Effector memory CD8-positive, alpha-beta T cell (primary cell): ENCODE measurements at places on chromosomes 16 and 17.

DNA sequence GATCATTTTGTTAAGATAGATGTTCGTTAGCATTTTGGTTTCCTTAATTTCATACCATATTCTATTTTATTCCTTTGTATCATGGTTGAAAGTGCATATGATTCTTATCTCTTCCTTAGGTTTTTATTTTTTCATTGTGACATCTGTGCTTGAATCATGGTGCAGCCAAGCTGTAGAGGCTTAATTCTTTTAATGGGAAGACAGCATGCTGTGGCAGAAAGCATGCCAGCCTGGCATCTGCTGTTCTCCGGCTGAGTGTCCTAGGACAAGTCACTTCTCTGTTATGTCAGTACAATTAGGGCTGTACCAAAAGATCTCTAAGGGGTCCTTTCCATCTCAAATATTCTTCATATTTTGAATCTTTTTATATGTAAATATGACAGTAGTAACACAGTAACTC, 68.5 kb upstream of the PMFBP1 start:
- DNase-seq = no peak
- no peaks in the 10 kb centered on the region for H3K27me3 ChIP-seq
- H3K4me3 ChIP-seq = no peak overlapping the region
- H3K27ac ChIP-seq = no peak overlapping the region
- H3K36me3 ChIP-seq = no peaks in the 10 kb centered on the region

GRCh38 chr17:72311004-72311403, 190.2 kb downstream of the SOX9 start:
- H3K36me3 ChIP-seq = no peaks in the 10 kb centered on the region
- no peak overlapping the region for H3K27ac ChIP-seq
- H3K4me1 ChIP-seq = no peaks in the 10 kb centered on the region
- H3K27me3 ChIP-seq = peaks cover 4% of the 10 kb centered on the region
- no peak for DNase-seq

DNA sequence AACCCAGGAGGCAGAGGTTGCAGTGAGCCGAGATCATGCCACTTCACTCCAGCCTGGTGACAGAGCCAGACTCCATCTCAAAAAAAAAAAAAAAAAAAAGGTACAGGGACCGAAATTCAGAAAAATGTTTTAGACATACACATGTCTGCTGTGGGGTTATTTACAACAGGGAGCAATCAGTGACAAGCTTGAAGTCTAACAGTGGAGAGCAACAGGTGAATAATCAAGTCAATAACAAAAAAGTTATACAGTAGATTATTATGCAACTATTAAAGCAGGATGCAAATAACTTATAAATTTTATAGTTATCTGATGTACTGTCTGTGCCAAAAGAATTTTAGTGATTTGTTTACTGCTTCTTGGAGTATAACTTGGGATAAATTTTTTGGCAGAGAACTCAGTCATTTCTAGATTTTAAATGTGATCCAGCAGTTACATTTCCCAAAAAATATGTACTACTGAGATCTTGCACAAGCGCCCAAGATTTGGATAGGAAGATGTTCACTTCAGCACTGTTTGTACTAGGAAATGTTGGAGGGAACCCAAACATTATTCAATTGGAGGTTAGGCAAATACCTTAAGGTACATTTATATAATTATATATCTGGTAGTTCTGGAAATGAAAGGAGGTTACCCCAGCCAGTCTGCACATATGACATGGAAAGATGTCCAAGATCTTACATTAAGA, 34.1 kb downstream of the EEF2K start:
- peaks cover 14% of the 10 kb centered on the region for H3K36me3 ChIP-seq
- H3K27me3 ChIP-seq = no peaks in the 10 kb centered on the region
- peak overlapping the region; percentile 74 for H3K4me3 ChIP-seq
- H3K27ac ChIP-seq = peak overlapping the region; percentile 93

DNA sequence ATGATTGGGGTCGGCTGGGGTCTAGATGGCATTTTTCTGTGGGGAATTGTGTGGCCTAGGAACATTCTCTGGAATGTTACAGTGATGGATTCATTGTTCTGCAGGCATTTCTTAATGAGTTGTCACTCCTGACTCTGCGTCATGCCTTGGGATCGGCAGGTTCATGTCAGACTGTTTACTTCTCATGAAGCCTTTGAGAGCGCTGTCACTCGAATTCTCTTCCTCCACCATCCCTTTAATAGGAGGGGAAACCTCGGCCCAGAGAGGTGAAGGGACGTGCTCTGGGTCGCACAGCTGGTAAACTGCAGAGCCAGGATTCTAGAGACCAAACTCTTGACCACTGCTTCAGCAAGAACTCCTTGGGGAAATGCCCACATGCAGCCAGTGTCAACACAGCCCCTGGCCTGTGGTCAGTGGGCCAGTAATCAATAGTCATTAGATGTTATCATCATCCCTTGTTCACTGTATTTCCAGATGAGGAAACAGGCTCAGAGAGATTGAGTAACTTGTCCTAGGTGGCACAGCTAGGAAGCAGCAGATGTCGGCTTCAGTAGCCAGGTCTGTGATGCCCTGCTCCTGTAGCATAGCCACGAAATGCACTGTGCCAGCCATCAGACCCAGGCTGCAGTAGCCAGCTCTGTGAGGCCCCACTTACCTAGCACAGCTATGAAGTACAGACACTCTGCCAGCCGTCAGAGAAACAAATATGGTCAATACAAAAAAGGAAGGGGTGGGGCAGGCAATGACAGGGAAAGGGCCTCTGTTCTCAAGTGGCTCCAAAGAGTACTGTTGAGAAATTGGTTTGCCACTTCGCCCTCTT, 259.0 kb downstream of the CPPED1 start:
- H3K27me3 ChIP-seq = no peaks in the 10 kb centered on the region
- no peak for DNase-seq
- no peak overlapping the region for H3K4me3 ChIP-seq
- H3K4me1 ChIP-seq = peaks cover 12% of the 10 kb centered on the region
- no peak overlapping the region for H3K27ac ChIP-seq
- H3K36me3 ChIP-seq = no peaks in the 10 kb centered on the region

DNA sequence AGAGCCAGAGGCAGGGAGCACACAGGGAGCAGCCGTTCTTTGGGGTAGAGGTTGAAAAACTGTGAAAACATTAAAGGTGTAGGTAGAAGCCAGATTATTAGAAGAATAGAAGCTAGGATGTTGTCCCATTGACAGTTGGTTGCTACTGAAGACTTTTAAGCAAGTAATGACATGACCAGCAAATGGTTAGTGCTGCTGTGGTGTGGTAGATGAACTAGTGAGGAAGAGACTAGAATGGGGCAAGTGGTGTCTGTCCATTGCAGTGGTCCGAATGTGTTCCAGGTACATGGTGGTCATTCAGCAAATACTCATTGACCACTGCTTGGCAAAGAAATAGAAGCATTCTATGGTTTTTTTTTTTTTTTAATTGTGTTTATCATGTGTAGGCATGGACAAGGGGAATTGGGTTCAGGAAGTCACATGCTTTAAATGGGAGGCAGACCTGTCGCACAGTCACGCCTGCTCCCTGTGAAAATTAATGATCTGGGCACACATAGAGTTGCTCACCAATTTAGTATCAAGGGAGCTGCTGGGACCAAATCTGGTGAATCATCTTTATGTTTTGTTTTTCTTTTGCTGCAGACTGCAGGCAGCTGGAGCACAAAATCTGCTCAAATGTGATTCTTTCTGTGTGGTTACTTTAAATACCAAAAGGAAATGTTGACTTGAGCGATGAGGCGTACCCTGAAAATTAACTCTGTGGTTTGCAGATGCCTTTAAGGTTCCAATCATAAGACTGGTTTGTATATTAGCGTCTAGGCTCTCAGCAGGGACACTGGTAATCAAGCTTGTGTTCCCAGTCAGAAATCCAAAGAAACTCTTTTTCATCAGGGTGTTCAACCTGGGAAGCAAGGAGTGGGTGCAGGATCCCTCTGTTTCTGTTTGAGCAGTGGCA, 30.7 kb downstream of the YPEL2 start:
- H3K4me3 ChIP-seq = peak overlapping the region; percentile 51
- no peak for DNase-seq
- H3K27me3 ChIP-seq = no peaks in the 10 kb centered on the region
- H3K4me1 ChIP-seq = peaks cover 49% of the 10 kb centered on the region

DNA sequence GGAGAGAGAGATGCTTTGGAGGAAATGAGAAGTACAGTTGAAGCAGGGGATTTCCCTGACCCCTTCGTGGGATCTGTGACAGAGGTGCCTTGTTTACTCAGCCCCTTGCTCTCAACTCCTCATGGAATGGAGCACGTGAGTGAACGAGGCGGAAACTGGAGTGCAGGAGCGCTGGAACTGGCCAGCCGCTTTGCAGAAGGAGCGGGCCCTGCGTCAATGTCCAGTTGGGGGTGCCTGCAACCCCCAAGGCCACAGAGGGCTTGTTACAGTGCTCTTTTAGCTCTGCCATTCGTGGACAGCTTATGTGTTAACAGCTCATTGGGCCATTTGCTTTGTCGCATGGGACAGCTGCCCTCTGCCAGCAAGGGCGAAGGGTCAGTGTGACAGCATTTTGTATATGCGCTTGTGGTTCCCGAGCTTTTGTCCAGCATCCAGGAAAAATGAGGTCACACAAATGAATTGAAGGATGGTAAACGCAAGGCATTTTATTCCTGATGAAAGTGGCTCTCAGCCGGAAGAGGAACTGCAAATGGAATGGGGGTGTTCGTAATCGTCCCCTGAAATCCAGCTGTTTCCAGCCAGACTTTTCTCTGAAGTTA, 1395.1 kb downstream of the CDH8 start:
- H3K4me3 ChIP-seq = no peak overlapping the region
- DNase-seq = no peak
- H3K36me3 ChIP-seq = no peaks in the 10 kb centered on the region
- no peaks in the 10 kb centered on the region for H3K4me1 ChIP-seq
- H3K27ac ChIP-seq = no peak overlapping the region
- no peaks in the 10 kb centered on the region for H3K27me3 ChIP-seq

- H3K4me1 ChIP-seq = no peaks in the 10 kb centered on the region
- peak overlapping the region; percentile 33 for H3K27ac ChIP-seq
- H3K27me3 ChIP-seq = no peaks in the 10 kb centered on the region
- DNase-seq = no peak
- H3K36me3 ChIP-seq = peaks cover 42% of the 10 kb centered on the region
These were observed 50.8 kb upstream of the CDR2 start for GRCh38 chr16:22425036-22425801.

- no peaks in the 10 kb centered on the region for H3K36me3 ChIP-seq
- no peak overlapping the region for H3K27ac ChIP-seq
- peaks cover 47% of the 10 kb centered on the region for H3K27me3 ChIP-seq
- DNase-seq = no peak
These were observed 84.1 kb upstream of the CPHXL start for GRCh38 chr16:75810342-75810741.

- H3K27ac ChIP-seq = no peak overlapping the region
- peaks cover 12% of the 10 kb centered on the region for H3K27me3 ChIP-seq
- H3K36me3 ChIP-seq = no peaks in the 10 kb centered on the region
- H3K4me1 ChIP-seq = no peaks in the 10 kb centered on the region
- no peak for DNase-seq
These were observed 5.0 kb upstream of the KRT13 start for GRCh38 chr17:41510251-41511065.

DNA sequence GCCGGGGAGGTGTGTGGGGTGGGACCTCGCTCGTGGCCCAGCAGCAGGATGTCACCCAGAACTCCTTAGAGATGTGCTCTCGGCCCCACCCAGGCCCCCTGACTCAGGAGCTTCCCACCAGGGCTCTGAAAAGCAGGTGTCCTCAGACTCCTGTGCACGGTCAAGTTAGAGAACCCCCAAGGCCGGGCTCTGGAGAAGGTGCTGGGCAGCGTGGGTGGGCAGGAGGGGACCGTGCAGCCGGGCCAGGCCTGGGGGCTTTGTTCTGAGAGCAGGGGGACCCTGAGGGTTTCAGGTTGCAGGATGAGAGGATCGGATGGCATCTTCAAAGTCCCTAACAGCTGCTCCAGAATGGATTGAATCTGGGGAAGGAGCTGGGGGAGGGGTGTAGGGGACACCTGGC, 164.4 kb upstream of the CIBAR2 start:
- no peak for DNase-seq
- H3K4me1 ChIP-seq = no peaks in the 10 kb centered on the region
- peaks cover 3% of the 10 kb centered on the region for H3K36me3 ChIP-seq
- H3K4me3 ChIP-seq = no peak overlapping the region

- no peaks in the 10 kb centered on the region for H3K4me1 ChIP-seq
- peaks cover 21% of the 10 kb centered on the region for H3K27me3 ChIP-seq
- no peaks in the 10 kb centered on the region for H3K36me3 ChIP-seq
These were observed 43.4 kb upstream of the IRX6 start for GRCh38 chr16:55280587-55280986.

DNA sequence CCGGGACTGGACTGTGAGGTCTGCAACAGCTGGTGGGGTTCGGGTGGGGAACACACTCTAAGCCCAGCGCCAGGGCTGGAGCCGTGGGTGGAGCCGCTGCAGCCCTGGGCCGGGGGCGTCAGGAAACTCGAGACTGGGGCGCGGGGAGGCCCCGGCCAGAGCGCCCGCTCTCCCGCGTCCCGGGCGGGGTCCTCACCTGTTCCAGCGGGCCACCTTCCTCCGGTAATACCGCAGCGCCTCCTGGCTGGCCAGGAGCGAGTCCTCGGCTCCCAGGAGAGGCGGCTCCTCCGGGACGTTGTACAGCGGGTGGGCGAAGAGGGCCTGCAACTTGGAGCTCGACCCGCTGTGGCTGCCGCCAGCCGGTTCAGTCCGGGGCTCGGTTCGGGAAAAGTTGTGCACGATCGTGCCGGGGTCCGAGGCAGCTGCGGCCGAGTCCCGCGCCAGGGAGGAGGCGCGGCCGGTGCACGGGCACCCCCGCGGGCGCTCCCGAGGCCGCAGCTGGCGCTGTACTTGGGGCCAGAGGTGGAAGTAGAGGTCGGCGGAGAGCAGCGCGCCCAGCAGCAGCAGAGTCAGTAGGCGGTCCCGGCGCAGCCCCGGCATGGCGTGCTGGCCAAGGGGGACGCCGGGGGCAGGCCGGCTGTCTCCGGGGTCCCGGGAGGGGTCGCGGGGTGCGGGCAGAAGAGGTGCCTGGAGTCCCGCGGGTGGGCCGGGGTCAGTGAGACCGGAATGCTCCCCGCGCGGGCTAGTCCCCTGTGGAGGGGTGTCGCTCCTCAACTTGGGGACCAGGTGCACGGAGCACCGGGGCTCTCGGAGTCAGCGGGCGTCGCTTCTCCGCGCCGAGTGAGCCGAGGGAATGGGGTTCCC, 868 bp downstream of the FAM20A start:
- DNase-seq = no peak
- peaks cover 6% of the 10 kb centered on the region for H3K4me1 ChIP-seq
- H3K27me3 ChIP-seq = peaks cover 84% of the 10 kb centered on the region
- no peak overlapping the region for H3K27ac ChIP-seq
- peak overlapping the region; percentile 84 for H3K4me3 ChIP-seq

GRCh38 chr16:87295259-87295658, 21.9 kb downstream of the C16orf95 start:
- DNase-seq = no peak
- H3K36me3 ChIP-seq = no peaks in the 10 kb centered on the region
- H3K4me3 ChIP-seq = no peak overlapping the region

DNA sequence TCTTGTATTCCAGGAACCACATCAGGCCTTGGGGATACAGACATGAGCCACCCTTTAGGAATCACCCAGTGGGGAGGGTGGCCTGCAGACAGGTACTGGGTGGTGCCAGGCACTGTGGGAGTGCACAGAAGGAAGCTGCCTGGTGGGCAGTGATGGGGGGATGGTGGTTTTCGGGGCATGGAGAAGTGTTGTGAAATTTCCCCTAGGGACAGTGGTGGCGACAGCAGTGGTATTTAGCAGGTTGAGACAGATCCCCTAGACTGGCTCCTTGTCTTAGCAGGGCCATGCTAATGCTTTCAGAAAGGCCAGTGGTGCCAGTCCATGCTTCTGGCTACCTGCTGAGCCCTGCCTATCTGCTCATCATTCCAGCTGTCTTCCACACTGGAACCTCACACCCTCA, 129.6 kb downstream of the SPACA3 start:
- no peaks in the 10 kb centered on the region for H3K4me1 ChIP-seq
- no peak overlapping the region for H3K4me3 ChIP-seq
- H3K36me3 ChIP-seq = no peaks in the 10 kb centered on the region
- peaks cover 88% of the 10 kb centered on the region for H3K27me3 ChIP-seq
- no peak overlapping the region for H3K27ac ChIP-seq
